Hippocampal formation (tissue), 2 donors: ENCODE measurements at places on chromosomes 5 and 9.

DNA sequence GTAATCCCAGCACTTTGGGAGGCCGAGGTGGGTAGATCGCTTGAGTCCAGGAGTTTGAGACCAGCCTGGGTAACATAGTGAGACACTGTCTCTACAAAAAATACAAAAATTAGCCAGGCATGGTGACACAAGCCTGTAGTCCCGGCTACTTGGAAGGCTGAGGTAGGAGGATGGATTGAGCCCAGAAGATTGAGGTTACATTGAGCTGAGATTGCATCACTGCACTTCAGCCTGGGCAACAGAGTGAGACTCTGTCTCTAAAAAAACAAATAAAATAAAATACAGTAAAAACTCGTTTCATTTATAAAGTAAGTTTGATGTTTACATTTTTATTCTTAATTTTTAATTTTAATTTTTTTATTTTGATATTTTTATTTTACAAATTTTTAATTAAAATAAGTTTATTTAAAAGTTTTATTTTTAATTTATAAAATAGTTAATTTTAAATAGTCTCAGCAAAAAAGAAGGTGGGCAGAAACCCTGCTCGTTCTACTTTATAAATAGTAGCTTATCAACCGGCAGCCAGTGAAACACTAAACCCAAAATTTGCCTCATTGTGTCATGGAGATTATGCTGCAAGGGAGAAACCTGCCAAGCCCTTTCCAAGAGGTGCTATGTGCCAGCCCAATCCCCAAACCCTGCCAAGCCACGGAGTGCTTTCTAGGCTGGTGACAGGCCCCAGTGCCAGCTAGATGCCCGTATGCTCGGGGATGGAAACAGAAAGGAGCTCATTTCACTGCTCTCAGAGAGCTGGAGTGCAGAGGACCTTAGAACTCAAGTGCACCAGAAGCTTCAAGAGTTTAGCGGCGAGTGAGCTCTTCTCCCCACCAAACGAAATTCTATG, 38.9 kb downstream of the SERINC5 start:
- peak; percentile 75 for DNase-seq

- no peak for DNase-seq
These were observed 106.6 kb upstream of the ANKRD55 start for GRCh38 chr5:56339732-56340131.

DNA sequence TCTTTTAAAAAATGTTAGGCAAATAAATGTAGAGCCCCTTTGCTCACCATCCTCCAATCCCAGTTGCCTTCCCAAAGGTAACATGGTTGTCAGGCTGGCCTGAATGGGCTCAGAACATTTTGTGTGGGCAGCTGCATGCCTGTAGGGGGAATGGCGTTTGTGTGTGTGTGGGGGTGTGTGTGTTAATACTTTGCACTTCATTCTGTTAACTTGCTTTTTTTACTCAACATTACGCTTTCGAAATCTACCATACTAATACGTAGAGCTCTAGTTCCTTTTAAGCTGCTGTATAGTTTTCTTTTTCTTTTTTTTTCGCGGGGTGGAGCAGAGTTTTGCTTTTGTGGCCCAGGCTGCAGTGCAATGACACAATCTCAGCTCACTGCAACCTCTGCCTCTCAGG, 14.0 kb downstream of the MYOZ3 start:
- DNase-seq, result no peak

DNA sequence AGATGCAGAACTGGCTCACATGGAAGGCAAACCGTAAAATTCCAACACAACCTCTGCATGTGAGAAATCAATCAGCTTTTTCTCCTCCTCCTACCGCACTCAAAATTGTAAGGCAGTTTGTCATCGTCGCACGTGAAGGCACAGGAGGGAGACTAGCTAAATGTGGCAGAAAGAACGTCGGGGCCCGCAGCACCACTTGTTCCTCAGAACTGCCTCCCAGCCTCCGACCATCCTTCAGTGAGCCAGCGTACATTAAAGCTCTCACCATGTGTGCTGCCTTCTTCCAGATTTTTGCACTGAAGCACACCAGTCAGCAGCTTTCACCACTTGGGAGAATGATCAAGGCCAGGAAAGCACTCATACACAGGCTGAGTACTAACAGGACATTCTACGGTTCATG, 105.9 kb downstream of the RFX3 start:
- DNase-seq, result no peak

GRCh38 chr9:84819491-84819991, 150.0 kb downstream of the NTRK2 start:
- DNase-seq, result no peak

DNA sequence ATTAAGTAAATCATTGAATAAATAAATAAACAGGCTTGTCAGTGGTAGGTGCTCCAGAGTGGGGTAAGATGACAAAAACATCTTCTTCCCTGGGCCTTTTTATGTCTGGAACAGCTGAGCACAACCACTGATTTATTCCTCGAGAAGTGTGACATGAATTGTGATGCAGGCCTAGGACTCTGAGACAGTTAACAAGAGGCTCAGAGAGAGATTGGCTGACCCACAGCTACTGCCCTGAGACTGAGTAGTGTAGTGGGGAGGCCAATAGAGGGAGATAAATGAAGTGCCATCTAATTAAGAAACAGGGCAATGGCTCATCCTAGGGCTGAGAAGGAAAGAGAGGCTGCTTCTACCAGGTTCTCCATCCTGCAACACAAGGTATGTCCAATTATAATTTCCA, 369.3 kb upstream of the TRPC7 start:
- no peak for DNase-seq

DNA sequence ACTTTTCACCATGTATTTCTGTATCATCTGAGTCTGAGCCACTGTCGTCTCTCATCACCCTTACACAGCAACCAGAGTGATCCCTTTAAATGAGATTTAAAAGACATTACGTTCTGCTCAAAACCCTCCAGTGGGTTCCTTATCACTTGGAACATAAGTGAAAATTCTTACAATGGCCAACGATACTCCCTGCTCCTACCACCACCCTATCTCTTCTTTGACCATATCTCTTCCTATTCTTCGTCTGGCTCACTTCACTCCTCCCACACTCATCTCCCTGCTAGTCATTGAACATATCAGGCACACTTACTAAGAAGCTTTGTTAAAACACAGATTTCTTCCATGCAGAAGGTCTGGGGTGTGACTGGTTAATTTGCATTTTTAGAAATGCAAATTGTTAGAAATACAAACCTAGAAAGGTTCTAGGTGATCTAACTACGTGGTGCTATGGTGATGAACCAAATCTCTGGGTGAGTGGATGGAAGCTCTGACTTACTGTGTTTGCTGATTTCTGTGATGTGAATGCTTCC, 166.6 kb upstream of the CD180 start:
- no peak for DNase-seq

DNA sequence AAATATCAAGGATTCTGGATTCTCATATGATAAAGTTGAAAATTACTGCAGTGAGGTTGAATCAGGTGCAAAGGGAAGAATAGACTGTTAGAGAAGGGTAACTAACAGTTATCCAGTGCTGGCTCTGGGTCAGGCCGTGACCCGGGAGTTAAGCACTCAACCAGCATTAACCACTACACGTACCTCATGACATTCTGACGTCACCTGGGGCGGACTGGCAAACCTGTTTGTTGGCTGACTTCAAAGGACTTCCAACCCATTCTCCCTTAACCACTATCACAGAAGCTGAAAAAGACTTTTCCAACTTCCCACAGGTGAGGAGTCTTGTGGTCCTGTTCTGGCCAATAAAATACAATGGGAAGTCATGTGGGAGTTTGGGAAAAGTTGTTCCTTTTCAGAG, 268.9 kb downstream of the ENC1 start:
- no peak for DNase-seq

DNA sequence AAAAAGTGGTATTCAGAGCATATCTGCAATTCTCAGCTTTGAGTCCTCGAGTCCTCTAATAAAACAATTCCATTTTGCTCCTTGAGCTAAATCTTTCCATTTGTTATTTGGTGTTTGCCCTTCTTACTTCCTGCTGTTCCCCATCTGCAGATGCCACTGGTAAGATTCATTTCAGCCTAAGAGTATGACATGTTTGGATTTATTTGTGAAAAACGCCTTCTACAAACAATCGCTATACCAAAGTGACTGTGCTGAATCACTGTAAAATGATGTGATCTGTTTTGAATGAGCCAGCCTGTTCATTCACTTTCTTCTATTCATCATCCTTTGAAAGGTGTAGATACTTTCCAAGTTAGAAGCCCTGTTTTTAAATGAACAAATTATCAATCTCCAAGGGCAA, 27.7 kb downstream of the KCTD16 start:
- no peak for DNase-seq

DNA sequence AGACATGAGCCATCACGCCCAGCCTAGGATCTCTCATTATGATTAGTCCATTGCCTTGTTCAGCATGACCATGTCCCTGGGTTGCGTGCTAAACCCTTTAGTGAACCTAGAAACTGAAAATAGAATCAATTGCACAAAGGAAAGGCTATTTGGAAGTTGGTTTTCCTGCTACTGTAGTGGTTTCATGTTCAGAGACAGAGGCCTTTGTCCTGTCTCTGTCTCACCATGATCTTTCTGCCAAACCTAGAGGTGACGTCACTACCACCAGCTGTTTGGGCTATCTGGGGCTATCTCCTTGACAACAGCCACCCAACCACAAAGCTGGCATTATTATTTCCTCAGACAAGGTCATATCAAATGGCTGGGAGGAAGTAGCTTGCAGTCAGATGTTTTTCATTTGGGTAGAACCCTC, 4.0 kb upstream of the CDK5RAP2 start:
- DNase-seq, result peak; percentile 82

DNA sequence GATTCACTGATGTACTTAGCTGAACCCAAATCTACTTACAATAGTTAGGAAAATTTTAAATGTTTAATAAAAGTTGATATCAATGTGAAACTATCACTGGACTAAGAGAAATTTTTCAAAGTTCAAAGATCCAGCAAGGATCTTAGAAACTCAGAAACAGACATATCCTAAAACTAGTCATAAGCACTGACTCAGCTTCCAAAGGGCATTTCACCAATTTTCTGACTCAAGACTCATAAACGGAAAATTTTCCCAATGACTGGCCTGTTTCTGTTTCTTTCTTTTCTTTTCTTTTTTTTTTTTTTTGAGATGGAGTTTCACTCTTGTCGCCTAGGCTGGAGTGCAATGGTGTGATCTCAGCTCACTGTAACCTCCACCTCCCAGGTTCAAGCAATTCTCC, 66.6 kb downstream of the CDC14B start:
- no peak for DNase-seq

DNA sequence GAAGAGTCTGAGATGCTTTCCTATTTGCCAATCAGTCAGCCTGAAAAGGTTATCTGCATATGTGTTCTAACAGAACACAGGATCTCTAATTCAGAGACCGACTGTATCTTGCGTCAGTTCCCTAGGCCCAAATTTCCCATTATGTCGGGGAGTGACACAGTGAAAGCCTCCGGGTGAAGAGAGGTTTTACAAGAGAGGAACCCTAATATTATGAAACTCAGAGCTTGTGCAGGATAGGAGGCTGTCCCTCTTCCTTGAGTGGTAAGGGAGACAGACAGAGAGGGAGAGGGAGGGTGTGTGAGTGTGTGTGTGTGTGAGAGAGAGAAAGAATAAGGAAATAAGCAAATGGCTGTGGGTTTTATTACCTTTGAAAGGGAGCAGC, 1.9 kb downstream of the CD14 start:
- no peak for DNase-seq

DNA sequence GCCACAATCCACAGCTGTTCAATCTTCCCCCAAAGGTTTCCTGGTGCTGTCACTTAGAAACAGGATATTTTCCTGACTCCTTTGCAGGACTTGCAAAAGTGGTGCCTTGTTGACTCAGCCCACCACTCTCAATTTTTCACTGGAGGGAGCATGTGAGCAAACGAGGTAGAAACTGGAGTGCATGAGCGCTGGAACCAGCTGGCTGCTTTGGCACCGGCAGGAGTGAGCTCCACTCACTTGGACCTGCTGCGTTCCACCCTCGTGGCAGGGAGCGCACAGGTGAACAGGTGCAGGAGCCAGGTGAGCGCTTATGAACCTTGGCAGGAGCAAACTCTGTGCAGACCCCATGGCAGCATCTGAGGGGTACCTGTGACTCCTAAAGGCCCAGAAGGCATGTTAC, 364.1 kb upstream of the RORB start:
- no peak for DNase-seq

- no peak for DNase-seq
These were observed 3.5 kb downstream of the RFESD start for GRCh38 chr5:95649842-95650620.

DNA sequence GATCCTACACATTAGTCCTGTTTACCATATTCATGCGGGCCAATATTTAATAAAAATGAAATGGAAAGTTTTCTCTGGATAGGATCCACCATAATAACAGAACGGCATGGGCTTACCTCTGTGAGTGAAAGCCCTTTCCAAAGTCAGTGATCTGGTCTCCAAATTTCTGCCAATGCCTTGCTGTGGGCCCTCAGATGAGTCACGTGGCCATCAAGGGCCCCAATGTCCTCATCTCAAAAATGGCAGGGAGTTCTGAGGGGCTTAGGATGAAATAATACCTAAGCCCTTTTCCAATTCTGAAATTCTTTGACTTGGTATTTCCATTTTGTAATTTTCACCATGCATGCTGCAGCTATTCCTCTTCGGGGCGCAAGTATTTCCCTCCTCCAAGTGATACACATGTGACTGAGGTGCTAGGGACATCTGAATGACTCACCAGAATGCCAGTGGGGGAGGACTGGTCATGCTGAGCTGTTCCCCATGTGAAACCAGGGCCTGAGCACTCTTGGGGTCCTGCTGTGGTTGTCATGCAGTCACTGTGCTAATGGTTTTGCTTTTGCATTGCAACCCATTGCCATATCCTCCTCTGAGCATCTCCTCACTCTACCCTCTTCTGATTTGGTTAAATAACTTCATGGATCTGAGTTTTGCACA, 35.0 kb downstream of the ITK start:
- DNase-seq, result no peak
